ENCODE measurements at places on chromosomes 7 and 10. TPM values are rescaled to one million over a fixed set of nuclear protein-coding genes. Genes with fewer than 3 reads are reported as not detected.

AGFG2 gene
- 45.3 TPM for total RNA-seq

NCF1 gene
- total RNA-seq: 2.6 TPM

PNLIPRP1 gene
- total RNA-seq: not detected

HMX3 gene
- total RNA-seq: not detected

MOSPD3 gene
- total RNA-seq: 66.7 TPM

ATAD1 gene
- total RNA-seq: 42.9 TPM

KIAA1217 gene
- 0.32 TPM for total RNA-seq

ABCA13 gene
- 0.07 TPM for total RNA-seq

ADAMTS14 gene
- total RNA-seq: not detected

SPDYE9 gene
- total RNA-seq: not detected

UBTD1 gene
- 0.50 TPM for total RNA-seq
